Hindlimb muscle (tissue), 1 donor: ENCODE measurements at places on chromosomes 3 and 15. TPM values are rescaled to one million over a fixed set of nuclear protein-coding genes. Genes with fewer than 3 reads are reported as not detected.

VIPR1 gene
- polyA plus RNA-seq, result 2.8 TPM

EOMES gene
- 0.18 TPM for polyA plus RNA-seq

DNA sequence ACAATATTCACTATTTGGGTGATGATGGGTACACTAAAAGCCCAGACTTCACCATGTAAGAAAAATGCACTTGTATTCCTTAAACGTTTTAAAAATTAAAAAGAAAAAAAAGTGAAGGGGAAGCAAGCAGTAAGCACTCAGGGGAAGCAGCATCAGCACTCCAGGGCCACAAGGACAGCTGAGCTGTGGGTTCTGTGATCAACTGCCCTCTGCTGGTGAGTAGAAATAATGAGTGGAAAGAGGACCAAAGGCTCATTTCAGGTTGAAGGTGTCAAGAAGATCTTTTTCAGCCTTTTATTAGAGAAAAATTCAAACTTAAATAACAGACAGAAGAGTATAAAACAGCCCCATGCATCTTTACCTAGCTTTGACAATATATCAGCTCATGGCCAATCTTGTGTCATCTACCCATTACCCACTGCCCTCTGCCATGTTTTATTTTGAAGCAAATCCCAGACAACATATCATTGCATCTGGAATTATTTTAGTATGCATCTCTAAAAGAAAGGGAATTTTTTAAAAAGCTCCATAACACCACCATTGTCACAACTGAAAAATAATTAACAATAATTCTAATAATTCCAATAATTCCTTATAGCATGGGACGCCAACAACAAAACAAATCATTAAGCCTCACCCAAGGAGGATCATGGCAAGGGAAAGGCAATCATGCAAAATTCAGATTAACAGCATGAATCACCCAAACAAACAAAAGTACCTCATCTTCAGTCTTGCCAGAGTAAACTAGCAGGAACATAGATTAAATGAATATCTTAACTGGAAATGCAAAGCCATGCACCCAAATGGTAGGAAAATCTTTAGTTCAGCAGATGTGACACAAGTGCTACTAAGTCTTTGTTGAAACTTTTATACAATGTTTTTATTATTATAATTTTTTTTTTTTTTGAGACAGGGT is 42.5 kb downstream of the TAMM41 start:
- peak; percentile 6 for DNase-seq

MCTP2 gene
- polyA plus RNA-seq, result 0.67 TPM

DNA sequence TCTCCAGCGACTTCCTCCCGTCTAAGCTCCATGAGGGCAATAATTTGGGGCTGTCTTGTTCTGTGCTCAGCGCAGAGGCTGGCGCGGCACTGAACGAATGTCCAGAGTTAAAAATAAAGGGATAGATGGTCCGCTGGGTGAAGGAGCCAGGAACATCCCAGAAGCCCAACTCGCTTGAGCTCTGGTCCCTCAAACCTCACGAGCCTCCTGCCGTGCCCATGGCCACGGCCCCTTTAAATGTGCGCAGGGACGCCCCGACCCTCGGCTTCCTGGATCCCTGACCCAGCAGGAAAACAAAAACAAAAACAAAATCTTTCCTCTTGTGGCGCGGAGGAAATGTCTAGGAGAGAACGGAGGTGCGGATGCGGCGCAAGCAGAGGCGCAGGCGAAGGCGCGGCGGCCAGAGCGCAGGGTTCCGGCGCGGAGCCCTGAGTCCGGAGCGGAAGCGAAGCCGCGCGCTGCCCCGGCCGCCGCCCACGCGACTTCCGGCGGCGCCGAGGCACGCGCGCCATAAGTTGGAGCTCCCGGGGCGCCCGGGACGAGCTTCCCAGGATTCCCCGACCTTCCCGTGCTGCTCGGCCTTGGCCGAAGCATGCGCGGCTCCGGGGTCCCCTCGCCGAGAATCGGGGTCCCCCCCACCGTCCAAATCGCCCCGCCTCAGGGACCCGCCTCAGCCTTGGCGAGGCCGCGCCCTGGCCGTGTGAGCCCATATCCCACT is 52.9 kb upstream of the WNT7A start:
- peak; percentile 28 for DNase-seq

FAM3D gene
- polyA plus RNA-seq, result not detected
